ENCODE measurements at places on chromosomes 6 and 20.
A peak's percentile ranks its signal among the peaks of the same experiment; 100 is the strongest.

DNA sequence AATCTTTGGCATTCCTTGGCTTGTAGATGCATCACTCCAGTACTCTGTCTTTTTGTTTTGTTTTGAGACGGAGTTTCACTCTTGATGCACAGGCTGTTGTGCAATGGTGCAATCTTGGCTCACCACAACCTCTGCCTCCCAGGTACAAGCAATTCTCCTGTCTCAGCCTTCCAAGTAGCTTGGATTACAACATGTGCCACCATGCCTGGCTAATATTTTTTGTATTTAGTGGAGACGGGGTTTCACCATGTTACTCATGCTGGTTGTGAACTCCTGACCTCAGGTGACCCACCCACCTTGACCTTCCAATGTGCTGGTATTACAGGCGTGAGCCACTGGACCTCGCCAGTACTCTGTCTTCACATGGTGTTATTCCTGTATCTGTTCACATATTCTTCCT is 35.8 kb upstream of the LGSN start:
- no peak for DNase-seq

DNA sequence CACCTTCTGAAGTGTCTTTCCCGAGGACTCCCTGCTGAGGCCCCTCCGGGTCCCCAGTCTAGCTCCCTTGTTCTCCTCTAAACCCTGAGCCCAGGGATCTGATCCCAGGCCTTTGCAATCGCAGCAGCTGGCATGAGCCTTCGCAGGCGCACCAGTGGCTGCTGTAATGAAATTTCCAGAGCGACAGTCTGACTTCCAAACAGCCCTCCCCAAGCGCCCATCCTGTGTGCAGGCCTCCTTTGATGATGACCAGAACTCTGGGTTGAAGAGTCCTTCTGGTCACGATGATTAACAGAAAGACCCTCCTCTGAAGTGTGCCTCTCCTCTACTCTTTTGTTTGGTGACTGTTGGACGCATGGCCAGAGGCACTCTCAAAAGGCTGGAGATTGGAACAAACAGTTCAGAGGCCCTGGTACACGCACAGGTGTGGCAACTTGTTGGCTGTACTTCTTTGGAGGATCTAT is 89.1 kb upstream of the MPC1 start:
- DNase-seq = no peak

- peak; percentile 87 for DNase-seq
Observed at GRCh38 chr6:56849896-56850295, 105.0 kb upstream of the BEND6 start.

DNA sequence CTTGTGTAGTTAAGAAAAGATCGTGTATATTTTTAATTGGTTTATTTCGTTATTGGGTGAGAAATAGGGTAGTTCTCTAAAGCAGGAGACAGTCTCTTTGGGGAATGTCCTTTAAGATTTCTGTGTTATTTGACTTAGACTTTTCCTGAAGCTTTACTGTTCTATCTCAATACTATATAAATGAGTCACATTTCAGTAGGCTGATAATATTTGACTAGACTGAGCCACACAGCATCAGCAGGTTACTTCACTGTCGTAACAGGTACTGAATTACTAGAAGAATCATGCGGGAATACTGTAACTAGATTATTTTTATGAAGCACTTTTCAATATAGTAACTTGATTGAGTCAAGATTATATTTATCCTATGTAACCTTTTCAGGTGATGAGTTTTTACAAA is 1.4 kb downstream of the SMAP1 start:
- peak; percentile 9 for DNase-seq

- DNase-seq = no peak
Observed at GRCh38 chr6:93317592-93317991, 101.8 kb downstream of the EPHA7 start.

DNA sequence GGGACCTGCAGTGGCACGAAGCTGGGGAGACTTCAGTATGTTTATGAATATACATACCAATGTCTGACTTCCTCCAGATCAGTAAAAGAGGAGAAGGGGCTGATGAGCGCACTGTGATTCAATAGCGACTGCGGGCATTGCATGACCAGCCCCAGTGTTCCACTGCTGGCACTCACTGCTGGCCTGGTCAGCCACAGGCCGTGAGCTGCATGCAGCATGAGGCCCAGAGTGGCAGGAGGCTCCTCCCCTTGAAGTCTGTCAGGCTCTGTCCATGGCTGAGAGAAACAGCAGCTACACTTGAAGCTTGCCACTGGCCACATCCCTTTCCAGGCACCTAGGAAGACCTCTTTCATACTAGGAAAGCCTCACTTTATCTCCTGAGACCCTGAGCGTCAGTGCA is 265.9 kb upstream of the CDYL start:
- DNase-seq = no peak

DNA sequence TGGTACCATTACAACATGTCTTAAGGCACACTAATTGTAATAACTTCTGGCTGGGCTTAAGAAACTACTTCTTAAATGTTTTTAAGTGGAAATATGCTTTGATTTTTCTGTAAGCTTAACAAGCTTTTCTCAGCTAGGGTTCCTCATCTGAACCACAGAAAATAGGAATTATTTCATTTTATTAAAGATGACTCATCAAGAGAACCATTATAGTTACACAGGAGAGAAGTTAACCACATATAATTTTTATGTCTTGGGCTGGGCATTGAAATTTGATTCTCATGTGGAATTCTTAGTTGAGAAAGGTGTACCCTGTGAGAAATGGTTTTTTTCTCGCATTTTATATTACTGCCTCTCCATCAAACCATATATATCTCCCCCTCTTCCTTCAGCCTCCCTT is 75.1 kb downstream of the QKI start:
- peak; percentile 55 for DNase-seq

DNA sequence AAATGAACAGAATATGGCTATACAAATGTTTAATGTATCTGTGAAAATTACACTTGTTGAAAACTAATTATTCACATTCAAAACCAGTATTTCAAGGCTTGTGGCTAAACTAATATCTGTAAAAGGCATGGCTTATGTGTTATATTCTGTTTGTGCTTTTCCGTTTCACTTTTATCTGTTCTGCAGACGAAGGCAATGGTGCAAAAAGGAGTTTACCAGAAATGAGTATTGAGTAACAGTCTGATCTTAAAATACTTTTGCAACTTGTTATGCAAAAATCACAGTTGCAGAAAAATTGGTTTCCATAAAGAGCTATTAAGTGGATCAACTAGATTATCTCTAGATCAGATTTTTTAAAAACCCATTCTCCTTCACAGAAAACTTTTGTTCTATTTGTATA is 9.4 kb upstream of the STX11 start:
- no peak for DNase-seq

DNA sequence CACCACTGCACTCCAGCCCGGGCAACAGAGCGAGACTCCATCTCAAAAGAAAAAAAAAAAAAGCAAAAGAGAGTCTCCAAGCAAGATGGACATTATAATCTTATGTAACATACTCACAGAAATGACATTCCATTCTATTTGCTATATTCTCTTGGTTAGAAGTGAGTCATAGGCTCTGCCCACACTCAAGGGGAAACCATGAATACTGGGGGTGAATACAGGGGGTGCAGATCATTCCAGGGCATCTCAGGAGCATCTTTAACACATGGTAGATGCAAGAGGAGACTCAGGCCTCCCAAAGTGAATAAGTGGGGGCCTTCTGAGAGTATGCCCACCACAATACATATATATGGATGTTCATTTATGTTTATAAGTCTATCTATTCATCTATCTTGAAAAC is 18.3 kb upstream of the RANBP9 start:
- peak; percentile 79 for DNase-seq

DNA sequence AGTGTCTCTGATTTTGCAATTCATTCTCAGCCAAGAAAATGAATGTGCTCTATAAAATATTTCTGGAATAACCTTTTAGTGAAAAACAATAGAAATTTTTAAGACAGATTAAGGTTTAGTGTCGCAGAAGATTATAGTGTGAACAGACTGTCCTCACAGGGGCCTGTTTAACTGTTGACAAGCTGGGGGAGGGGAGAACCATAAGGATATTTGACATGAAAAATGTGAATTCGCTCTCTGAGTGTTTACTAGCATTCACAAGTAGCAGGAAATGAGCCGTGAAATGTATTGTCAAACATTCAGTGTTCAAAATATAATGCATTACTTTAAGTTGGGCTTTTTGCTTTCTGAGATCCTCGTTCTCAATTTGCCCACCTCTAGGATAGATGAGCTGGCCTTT is 134.8 kb upstream of the TSHZ2 start:
- no peak for DNase-seq

DNA sequence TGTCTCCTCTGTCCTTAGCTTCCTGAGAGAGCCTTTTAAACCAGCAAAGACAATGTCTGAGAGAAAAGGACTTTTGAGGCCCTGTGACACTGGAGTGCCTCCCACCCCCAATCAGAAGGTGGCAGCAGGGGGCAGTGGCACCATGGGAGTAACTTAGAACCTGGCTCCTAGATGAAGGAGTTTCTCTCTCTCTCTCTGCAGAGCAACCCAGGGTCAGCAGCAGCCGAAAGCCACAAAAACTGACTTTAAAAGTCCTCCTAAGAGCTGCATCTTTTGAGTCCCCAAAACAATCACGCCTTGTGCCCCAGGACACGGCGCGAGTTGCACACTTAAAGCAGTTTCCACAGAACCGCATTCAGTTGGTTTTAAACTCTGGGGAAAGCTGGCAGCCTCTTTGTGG is 5.3 kb upstream of the TCP11 start:
- peak; percentile 74 for DNase-seq

- peak; percentile 11 for DNase-seq
Observed at GRCh38 chr6:3090013-3090412, 21.7 kb downstream of the RIPK1 start.

- peak; percentile 52 for DNase-seq
Observed at GRCh38 chr20:58458342-58459057, 56.7 kb downstream of the APCDD1L start.

- peak; percentile 68 for DNase-seq
Observed at GRCh38 chr6:21678990-21679389, 85.4 kb downstream of the SOX4 start.

- DNase-seq = no peak
Observed at GRCh38 chr6:32983964-32984621, 15.7 kb downstream of the BRD2 start.
